T-helper 2 cell treated with Interferon-gamma antibody and Interleukin-4, amounts not matched to agents 5 μg/mL and 100 μg/mL, for 36 hours (primary cell): ENCODE measurements at places on chromosomes 16 and 17.

DNA sequence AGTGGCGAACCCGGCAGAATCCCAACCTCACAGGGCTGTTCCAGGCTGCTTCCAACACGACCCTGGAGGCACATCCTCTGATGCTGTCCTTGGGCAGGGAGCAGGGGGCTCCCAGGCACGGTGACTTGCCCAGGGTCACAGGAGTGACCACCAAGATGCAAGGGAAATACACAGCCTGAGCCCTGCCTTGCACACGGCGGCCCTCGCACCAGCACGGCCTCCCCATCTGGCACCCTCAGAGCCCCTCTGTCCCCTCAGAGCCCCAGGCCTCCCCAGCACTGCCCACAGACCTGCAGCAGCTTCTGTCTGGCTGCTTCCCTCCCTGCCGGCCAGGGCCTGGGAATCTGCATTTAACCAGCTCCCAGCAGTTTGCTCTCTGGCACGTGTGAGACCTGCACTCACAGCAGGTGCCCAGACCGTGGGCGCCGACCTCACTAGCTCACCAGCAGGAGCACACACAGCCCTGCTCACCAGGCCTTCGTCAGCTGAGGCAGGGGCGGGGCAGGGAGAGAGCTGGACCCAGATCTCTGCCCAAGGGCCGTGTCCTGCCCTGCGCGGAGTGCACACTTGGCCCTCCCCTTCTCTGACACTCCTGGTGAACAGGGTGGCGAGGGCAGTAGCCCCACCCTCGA is 29.7 kb upstream of the ZC3H18 start:
- peaks cover 11% of the 10 kb centered on the region for H3K27me3 ChIP-seq
- DNase-seq: no peak
- H3K27ac ChIP-seq: no peak overlapping the region
- peaks cover 5% of the 10 kb centered on the region for H3K4me1 ChIP-seq
- peaks cover 10% of the 10 kb centered on the region for H3K36me3 ChIP-seq

DNA sequence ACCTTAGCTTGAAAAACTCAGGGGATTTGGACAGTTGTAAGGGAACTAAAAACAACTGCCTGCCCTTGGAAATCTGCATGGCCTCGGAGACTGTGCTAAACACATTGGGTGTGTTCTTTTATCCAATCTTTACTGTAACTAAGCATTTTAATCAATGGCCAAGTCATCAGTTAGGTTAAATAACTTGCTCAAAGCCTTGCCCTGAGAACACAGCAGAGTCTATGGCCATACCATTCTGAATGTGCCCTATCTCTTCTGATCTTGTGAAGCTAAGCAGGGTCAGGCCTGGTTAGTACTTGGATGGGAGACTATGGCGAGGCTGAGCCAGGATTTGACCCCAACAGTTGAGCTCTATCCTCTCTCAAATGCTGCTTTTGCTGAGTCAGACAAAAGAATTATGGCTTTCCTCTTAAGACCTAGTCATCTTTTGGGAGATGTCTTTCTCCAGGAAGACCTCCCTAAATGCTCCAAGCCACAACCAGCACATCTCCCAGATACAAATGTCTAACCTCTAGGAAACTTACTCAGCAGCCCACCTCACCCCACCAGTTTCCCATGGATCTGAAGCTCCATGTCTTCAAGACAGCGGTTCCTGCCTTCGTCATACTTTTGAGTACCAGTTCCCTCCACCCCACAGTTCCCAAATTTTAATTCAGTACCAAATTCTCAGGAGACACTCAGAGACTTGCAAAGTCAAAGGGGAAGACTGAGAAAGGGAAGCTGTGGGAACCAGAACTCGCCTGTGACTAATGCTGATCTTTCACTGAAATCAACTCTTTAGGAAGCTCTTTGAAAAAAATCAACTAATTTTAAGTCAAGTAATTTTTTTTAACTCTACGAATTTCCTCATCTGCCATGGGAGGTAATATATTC is 336.1 kb downstream of the MAF start:
- no peaks in the 10 kb centered on the region for H3K27me3 ChIP-seq
- no peak for DNase-seq
- no peak overlapping the region for H3K4me3 ChIP-seq
- peaks cover 62% of the 10 kb centered on the region for H3K4me1 ChIP-seq
- peaks cover 5% of the 10 kb centered on the region for H3K36me3 ChIP-seq

- no peaks in the 10 kb centered on the region for H3K27me3 ChIP-seq
- no peaks in the 10 kb centered on the region for H3K4me1 ChIP-seq
- no peak overlapping the region for H3K27ac ChIP-seq
- DNase-seq: no peak
- H3K4me3 ChIP-seq: no peak overlapping the region
Observed at GRCh38 chr17:72465191-72466024, 344.6 kb downstream of the SOX9 start.

DNA sequence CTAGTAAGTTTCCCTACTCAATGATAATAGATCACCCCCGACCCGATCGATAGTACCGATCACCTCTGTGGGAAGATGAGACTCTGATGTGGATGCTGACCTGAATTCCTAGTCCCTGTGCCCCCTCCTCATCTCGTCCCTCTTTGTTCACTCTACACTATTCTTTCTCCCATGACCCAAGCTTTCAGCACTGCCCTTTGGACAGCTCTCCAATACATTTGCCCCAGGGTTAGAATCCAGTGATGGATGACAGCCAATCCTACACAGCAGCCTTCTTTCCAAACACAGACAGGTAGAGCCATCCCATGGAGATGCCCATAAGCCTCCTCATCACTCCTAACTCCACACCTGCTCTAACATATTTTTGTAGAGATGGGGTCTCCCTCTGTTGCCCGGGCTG is 141.1 kb downstream of the GSG1L start:
- H3K27ac ChIP-seq: no peak overlapping the region
- H3K27me3 ChIP-seq: peaks cover 2% of the 10 kb centered on the region
- H3K4me3 ChIP-seq: no peak overlapping the region
- no peak for DNase-seq
- H3K36me3 ChIP-seq: no peaks in the 10 kb centered on the region

GRCh38 chr16:10918294-10919002 is 23.8 kb downstream of the DEXI start:
- H3K27ac ChIP-seq: no peak overlapping the region
- H3K36me3 ChIP-seq: peaks cover 11% of the 10 kb centered on the region
- H3K4me1 ChIP-seq: peaks cover 11% of the 10 kb centered on the region
- H3K27me3 ChIP-seq: no peaks in the 10 kb centered on the region
- peak; percentile 73 for DNase-seq
- no peak overlapping the region for H3K4me3 ChIP-seq

- no peak overlapping the region for H3K4me3 ChIP-seq
- no peaks in the 10 kb centered on the region for H3K36me3 ChIP-seq
- H3K27me3 ChIP-seq: no peaks in the 10 kb centered on the region
- H3K4me1 ChIP-seq: peaks cover 18% of the 10 kb centered on the region
- no peak overlapping the region for H3K27ac ChIP-seq
Observed at GRCh38 chr16:24991349-24991748, 23.8 kb downstream of the ARHGAP17 start.

GRCh38 chr16:54696970-54697369 is 233.7 kb upstream of the IRX5 start:
- H3K27me3 ChIP-seq: no peaks in the 10 kb centered on the region
- no peak overlapping the region for H3K27ac ChIP-seq
- H3K4me1 ChIP-seq: no peaks in the 10 kb centered on the region
- H3K4me3 ChIP-seq: no peak overlapping the region

DNA sequence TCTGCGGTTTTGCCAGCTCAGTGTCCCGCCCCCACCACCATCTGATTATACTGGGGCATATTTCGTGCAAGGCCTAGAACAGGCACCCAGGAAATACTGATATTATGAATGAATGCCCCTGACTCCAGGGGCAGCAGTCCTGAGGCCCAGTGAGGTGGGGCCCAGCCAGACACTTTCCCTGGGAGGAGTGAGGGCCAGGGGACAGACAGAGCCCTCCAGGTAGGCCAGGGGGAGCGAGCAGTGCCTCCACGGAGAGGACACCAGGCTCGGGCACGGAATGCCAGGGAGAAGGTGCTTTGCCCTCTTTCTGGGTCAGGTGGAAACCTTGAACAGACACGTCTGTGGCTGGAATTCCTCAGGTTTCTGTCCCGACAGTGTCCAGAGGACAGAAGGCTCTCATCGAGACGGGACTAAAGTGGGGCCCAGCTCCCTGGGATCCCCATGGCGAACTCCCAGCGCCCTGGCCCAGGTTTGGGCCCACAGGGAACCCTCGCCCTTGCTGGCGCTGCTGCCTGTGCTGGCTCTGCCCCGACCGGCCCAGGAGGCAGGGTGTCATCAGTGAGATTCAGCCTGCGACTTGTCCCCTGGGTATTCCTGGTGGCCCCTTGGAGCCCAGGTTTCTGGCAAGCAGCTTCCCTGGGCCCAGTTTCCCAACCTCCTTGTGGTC is 4.3 kb downstream of the KATNB1 start:
- H3K4me1 ChIP-seq: peaks cover 10% of the 10 kb centered on the region
- no peaks in the 10 kb centered on the region for H3K27me3 ChIP-seq
- H3K27ac ChIP-seq: no peak overlapping the region
- H3K36me3 ChIP-seq: peaks cover 4% of the 10 kb centered on the region

GRCh38 chr16:22257440-22257839 is 39.8 kb upstream of the POLR3E start:
- peaks cover 76% of the 10 kb centered on the region for H3K36me3 ChIP-seq
- no peak overlapping the region for H3K27ac ChIP-seq
- H3K4me1 ChIP-seq: peaks cover 5% of the 10 kb centered on the region
- H3K4me3 ChIP-seq: no peak overlapping the region
- no peaks in the 10 kb centered on the region for H3K27me3 ChIP-seq

DNA sequence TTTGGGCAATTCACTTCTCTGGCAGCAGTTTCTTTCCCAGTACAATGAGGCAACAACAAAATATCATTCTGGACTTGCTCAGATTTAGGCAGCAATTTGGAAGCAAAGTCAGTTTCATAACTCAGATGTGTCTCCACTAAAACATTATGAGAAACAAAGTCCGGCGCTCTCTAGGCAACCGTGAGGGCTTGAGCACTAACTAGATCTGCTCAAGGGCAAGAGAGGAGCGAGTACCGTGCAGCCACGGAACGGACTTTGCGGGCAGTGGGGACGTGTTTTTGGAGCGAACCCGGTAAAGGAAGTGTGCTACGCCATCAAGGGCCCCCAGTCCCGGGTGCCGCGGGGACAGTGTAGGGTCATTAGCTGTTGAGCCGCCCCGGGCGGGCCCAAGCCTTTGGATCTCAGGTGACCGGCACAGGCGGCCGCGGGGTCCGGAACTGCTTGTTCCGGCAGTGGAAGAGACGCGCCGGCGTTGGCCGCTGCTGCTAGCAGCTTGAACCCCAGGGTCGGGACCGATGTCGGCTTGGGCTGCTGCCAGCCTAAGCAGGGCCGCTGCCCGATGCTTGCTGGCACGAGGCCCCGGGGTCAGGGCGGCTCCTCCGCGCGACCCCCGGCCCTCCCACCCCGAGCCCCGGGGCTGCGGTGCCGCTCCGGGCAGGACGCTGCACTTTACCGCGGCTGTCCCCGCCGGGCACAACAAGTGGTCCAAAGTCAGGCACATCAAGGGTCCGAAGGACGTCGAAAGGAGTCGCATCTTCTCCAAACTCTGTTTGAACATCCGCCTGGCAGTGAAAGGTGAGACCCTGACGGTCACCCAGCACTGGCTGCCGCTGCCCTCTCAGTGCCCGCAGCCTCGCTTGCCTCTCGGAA is at the start of gene TACO1:
Gene TACO1, plus strand, starts transcription at position 327 of the 870 bp plus-strand sequence. Its CDS starts 189 bp downstream, at position 516.
- no peaks in the 10 kb centered on the region for H3K27me3 ChIP-seq
- peak; percentile 73 for DNase-seq
- H3K4me1 ChIP-seq: peaks cover 32% of the 10 kb centered on the region
- peak within 1 kb of the TSS; percentile 97 for H3K4me3 ChIP-seq
- H3K36me3 ChIP-seq: peaks cover 15% of the 10 kb centered on the region

DNA sequence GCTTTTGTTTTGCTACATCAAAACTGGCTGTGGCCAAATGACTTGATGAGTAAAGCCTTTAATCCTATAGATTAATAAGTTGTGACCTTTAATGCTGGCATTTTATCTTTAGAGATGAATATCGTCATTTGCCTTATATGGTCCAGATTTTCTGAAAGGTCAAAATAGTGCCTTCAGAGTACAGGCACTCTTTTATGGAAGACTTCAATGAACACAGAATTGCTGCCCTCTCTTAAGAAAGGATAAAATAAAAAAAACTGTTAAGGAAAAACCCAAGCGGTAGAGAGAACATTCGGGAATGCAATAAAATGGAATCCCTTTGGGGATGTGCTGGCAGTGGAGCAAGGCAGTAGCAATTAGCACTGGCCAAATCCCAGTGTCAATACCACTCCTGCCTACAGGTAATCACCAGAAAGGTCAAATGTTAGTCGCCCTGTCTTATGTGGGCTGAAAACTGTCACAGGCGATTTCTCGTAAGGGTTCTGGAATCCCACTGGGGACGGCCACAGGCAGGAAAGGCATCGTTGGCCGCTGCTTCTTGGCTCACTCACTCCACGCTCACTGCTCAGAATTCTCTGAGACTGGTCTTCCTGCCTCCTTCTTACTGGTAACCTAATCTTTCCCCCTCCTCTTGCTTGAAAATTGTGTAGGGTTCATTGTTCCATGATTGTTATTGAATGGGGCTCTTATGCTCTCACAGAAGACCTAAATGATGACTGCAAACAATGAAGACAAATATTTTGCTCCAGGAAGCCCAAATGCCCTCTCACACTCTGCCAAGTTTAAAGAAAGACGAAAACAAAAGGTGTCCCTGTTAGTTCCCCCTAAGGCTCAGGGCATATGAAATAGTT is 45.4 kb upstream of the HSBP1 start:
- H3K27me3 ChIP-seq: no peaks in the 10 kb centered on the region
- no peaks in the 10 kb centered on the region for H3K36me3 ChIP-seq
- no peak overlapping the region for H3K27ac ChIP-seq
- no peak overlapping the region for H3K4me3 ChIP-seq

GRCh38 chr16:79307214-79307613 is 293.3 kb downstream of the MAF start:
- H3K27me3 ChIP-seq: no peaks in the 10 kb centered on the region
- H3K4me1 ChIP-seq: peaks cover 10% of the 10 kb centered on the region
- no peak for DNase-seq
- H3K36me3 ChIP-seq: no peaks in the 10 kb centered on the region
- no peak overlapping the region for H3K27ac ChIP-seq

DNA sequence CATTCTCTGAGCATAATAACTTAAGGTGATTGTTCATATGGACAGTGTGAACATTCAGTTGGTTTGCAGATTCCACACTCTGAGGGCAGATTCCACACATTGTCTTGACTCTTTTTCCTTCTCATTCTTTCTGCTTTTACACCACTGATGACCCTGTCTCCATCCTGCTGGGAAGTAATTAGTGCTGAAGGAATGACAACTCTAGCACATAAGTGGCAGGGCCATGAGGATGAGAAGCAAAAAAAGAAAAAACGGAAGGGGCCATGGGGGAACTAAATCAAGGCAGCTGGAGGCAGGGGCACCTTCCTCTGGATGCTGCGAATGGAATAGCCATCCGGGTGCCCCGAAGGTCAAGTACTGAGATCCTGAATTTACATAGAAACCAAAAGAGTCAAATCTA is 944.0 kb downstream of the KCNJ2 start:
- no peaks in the 10 kb centered on the region for H3K4me1 ChIP-seq
- H3K4me3 ChIP-seq: no peak overlapping the region
- DNase-seq: no peak
- no peak overlapping the region for H3K27ac ChIP-seq

DNA sequence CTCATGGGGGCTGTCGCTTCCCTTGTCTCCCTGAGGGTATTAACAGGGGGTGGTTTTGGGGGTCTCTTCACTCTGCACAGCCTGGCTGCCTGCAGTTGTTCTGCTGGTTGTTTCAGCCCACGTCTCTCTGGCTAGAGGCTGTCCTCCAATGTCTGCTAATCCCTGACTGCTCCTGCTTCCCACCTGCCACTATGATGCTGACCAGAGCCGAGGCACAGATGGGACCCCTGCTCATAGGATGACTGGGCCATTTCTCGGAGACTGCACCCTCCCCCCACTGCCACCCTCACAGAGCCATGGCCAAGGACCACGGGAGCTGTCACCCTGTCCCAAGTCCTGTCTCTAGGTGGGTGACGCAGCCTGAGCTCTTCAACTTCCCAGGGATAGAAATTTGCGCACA is 1.6 kb upstream of the ACSF3 start:
- no peak overlapping the region for H3K27ac ChIP-seq
- peaks cover 12% of the 10 kb centered on the region for H3K36me3 ChIP-seq
- H3K4me1 ChIP-seq: peaks cover 24% of the 10 kb centered on the region
- peaks cover 22% of the 10 kb centered on the region for H3K27me3 ChIP-seq
- peak overlapping the region; percentile 25 for H3K4me3 ChIP-seq
